Activated T-helper 1 cell treated with anti-CD3 and anti-CD28 coated beads, Interleukin-2, amount 50 U/mL, for 16 hours (primary cell): ENCODE measurements at places on chromosomes 12 and 14.

DNA sequence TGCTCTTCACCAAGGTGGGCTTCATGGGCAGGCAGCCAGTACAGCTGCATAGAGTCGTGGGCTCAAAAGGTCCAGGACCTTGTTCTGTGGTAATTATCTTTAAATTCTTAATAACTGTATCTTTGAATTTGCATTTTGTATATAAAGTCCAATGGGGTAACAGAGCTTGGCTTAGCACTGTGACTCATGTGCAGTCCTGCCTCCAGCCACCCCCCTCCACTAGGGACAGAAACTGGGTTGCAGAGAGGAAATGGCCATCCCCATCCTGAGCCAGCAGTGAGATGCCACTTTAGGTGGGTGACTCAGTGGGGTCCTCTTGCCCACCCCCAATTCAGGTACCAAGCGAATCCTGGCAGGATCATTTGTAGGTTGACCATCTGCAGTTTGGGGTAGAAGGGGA is 48.1 kb downstream of the EPS8 start:
- DNase-seq: no peak

DNA sequence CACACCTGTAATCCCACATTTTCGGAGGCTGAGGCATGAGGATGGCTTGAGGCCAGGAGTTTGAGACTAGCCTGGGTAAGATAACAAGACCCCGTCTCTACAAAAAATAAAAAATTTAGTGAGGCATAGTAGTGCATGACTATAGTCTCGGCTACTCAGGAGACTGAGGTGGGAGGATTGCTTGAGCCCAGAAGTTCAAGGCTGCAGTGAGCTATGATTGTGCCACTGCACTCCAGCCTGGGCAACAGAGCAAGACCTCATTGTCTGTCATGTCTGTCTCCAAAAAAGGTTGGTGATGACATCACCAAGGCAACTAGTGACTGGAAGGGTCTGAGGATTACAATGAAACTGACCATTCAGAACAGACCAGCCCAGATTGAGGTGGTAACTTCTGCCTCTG is 83.5 kb upstream of the COCH start:
- DNase-seq: no peak

- no peak for DNase-seq
Measured at GRCh38 chr14:20652996-20653975, 11.8 kb upstream of the OR6S1 start.

DNA sequence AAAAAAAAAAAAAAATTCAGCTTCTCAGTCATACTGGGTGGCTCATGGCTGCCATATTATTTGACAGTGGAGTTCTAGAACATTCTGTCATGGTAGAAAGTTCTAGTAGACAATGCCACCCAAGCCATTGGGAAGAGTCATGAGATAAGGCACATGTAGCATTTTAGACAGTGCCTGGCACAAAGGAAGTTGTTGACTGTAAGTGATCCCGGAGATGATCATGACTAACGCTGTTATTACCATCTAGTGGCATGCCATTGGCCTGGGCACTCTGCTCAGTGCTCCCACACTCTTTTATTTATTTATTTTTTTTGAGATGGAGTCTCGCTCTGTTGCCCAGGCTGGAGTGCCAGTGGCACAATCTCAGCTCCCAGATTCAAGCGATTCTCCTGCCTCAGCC is 80.4 kb downstream of the FOXN4 start:
- no peak for DNase-seq

DNA sequence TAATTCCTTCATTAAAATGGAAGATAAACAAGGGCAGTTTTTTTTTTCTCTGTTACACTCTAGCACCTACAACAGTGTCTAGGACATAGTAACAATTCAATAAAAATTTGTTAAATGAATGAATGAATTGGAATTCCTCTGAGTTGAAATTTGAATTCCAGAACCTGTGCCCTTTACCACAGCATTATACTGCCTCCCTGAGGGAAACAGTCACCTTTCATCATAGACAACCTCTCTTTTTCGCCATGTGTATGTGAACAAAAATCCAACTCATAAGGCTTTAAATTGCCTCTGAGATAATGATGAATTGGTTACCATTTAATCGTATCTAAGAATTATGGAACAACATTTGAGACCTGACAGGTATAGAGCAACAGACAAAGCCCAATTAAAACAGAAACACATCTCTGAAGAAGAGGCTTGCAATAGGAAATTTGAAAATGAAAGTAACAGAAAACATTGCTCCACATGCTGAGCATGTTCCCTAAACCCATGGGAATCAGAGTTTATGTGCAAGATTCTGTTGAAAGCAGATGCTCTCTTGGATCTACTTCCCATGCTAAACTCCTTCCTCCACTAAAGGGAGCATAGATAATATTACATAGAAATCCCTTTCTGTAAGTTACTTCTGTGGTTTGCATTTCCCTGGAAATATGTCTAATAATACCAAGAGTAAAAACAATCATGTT is 657.8 kb downstream of the GALC start:
- no peak for DNase-seq
